Thyroid gland (tissue), 4 donors: ENCODE measurements at places on chromosomes 11 and 22. TPM values are rescaled to one million over a fixed set of nuclear protein-coding genes. Genes with fewer than 3 reads are reported as not detected.

Gene OOSP3
- total RNA-seq: not detected

GRCh38 chr11:9363954-9364912, 20.2 kb upstream of the IPO7 start:
- peaks cover 11% of the 10 kb centered on the region for H3K4me1 ChIP-seq
- no peaks in the 10 kb centered on the region for H3K27me3 ChIP-seq
- DNase-seq: peak; percentile 96
- H3K4me3 ChIP-seq: no peak overlapping the region
- peak overlapping the region; percentile 99 for H3K27ac ChIP-seq

GRCh38 chr22:42758931-42759629, 38.4 kb upstream of the A4GALT start:
- H3K27ac ChIP-seq: no peak overlapping the region
- DNase-seq: no peak
- no peaks in the 10 kb centered on the region for H3K36me3 ChIP-seq
- no peak overlapping the region for H3K4me3 ChIP-seq
- no peaks in the 10 kb centered on the region for H3K4me1 ChIP-seq

DNA sequence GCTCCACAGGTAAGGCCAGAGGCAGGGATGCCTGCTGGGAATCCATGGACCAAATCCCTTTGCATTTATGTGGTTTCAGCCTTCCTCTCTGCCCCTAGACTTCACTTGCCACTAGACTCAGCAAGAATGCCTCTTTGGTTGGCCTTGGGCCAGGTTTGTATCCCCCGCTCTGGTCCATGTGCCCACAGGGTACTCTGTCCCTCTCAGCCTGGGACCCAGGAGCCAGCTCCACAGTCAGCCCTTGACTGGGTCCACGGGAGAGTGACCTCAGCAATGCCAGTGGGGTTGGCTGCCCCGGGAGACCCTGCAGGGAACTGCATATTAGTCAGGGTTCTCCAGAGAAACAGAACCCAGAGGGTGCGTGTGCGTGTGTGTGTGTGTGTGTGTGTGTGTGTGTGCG, 28.3 kb upstream of the LINC01488 start:
- no peaks in the 10 kb centered on the region for H3K36me3 ChIP-seq
- H3K4me1 ChIP-seq: peaks cover 22% of the 10 kb centered on the region
- DNase-seq: no peak
- H3K27ac ChIP-seq: no peak overlapping the region
- no peak overlapping the region for H3K4me3 ChIP-seq

GRCh38 chr11:33257160-33257896, at the start of gene HIPK3:
Gene HIPK3 (plus strand): TSS chr11:33257381.
- peak within 1 kb of the TSS; percentile 91 for H3K4me3 ChIP-seq
- H3K27me3 ChIP-seq: no peaks in the 10 kb centered on the region
- peak; percentile 84 for DNase-seq
- no peaks in the 10 kb centered on the region for H3K36me3 ChIP-seq

DNA sequence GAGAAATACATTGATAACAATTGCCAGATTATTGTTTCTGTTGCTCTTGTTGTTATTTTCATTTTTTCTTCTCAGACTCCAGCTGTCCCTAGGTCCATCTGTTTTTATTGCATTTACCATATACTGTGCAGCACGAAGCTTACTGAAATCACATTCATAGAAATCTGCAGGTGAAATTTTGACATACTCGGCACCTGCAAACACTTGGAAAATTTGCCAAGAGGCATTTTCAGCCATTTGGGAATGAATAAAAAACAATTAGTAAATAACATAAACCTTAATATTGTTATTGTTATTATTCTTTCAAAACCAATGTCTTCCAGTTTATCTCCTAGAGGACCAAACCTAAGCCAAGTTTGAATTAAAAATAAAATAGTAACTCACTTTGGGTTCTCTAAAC, 2357.2 kb downstream of the LRRC4C start:
- no peaks in the 10 kb centered on the region for H3K27me3 ChIP-seq
- no peaks in the 10 kb centered on the region for H3K4me1 ChIP-seq
- no peak overlapping the region for H3K27ac ChIP-seq
- DNase-seq: no peak

Gene SLC22A12
- total RNA-seq: not detected

GRCh38 chr11:119338318-119338890, 2.3 kb downstream of the C1QTNF5 start:
- peak; percentile 58 for DNase-seq
- H3K4me3 ChIP-seq: no peak overlapping the region
- H3K4me1 ChIP-seq: peaks cover 52% of the 10 kb centered on the region

GRCh38 chr11:36374726-36375125, 78.6 kb downstream of the PRR5L start:
- H3K4me1 ChIP-seq: peaks cover 15% of the 10 kb centered on the region
- H3K27ac ChIP-seq: no peak overlapping the region
- H3K36me3 ChIP-seq: no peaks in the 10 kb centered on the region

Gene PANX3
- not detected for total RNA-seq

DNA sequence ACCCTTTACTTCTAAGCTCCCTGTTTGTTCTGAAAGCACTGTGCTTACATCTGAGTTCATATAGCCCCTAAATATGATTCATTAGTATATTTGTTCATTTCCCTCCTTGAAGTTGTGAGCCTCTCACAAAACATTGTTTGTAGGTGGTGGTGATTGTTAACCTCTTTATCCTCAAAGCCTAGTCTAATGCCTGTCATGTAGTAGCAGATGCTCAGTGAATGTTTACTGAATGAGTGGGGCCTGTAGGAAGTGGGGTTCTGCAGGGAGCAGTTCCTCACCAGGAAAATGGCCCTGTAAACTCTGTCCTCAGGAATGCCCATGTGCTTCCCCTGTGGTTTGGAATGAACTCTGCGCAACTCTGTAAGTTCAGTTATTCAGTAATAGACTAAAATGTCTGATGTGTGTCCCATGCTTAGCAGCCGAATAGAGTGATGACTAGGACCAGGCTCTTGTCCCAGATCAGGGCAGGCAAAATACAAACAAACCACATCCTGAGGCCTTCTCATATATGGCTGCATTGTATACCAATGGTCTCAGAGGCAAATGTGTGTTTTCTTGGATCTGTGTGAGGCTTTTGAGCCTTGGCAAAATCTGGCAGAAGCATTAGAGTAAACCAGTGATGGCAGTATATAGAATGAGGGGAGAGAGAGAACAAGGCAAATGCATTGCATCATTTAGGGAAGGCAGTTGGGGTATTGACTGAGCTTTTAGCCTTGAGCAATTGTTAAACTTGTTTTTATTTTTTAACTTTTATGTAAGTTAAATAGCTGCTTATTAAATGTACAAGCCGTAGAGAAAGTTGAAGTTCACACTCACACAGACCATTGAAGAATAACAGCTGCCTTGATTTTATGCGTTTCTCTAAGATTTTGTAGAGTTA, 91.4 kb upstream of the BIRC3 start:
- H3K4me3 ChIP-seq: no peak overlapping the region
- DNase-seq: no peak
- peaks cover 11% of the 10 kb centered on the region for H3K4me1 ChIP-seq
- H3K36me3 ChIP-seq: peaks cover 6% of the 10 kb centered on the region
- no peaks in the 10 kb centered on the region for H3K27me3 ChIP-seq

Gene POU2AF2
- total RNA-seq: not detected

DNA sequence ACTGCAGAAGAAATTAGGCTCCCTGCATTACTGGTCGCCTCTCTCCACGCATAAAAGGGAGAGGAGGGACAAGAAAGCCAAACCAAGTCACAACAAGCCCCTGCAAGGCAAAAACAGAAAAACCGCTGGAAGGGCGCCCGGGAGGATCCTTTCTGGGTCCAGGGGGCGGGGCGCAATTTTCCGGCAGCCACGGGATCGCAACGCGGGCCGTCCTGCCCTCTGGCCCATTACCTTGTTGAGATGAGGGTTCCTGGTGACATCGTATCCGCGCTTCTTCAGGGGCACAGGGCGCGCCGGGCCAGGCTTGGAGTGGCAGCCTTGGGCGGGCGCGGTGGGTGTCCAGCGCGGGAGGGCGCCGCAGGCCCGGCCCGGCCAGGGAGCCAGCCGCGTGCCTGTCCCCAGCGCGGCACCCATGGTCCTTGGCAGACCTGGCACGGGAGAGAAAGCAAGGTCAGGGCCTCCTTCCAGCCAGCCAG, 847 bp downstream of the ME3 start:
- H3K4me1 ChIP-seq: peaks cover 15% of the 10 kb centered on the region
- H3K27ac ChIP-seq: peak overlapping the region; percentile 96
- H3K36me3 ChIP-seq: no peaks in the 10 kb centered on the region
- no peaks in the 10 kb centered on the region for H3K27me3 ChIP-seq
- H3K4me3 ChIP-seq: peak overlapping the region; percentile 88

Gene OR6A2
- 0.44 TPM for total RNA-seq

DNA sequence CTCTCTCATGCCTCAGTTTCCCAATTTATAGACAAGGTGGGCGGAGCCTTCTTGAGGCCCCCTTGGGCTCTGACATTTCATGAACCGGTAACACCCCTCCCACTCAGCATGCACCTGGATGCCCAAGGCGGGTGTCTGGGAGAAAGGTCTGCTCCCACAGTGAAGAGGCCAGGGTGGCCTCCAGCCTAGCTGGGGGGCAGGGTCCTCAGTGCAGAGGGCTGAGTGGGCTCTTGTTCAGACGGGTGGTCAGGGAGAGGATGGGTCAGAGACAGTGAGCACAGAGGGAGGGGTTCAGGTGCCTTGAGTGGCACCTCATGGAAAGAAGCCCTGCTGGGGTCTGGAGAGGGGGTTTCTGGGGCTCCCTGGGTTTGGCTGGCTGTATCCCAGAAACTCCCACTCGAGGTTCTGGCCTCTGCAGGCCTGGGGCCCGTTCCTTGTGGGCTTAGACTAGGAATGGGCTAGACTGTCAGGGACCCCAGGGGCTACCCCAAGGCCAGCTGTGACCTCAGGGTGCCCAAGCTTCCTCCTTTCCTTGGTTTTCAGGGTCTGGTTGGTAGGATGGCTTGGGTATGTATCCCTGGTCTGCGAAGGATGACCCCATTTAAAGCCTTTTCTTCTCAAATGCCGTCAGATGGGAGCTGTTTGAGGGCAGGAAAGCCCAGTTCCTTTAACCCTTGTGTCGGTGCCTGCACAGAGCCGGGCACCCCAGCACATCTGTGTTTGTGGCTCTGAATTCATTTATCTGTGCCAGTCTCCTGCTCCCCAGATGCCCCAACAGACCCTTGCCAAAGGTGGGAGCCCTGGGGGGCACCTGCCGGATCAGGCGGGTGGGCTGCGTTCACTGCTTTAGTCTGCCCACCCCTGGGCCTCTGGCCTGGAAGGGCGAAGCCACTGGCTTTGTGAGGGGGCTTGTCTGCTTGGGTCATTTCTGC, 1.2 kb downstream of the SYNGR1 start:
- H3K27me3 ChIP-seq: no peaks in the 10 kb centered on the region
- H3K4me1 ChIP-seq: peaks cover 14% of the 10 kb centered on the region
- H3K27ac ChIP-seq: no peak overlapping the region
- peak overlapping the region; percentile 68 for H3K4me3 ChIP-seq
- no peak for DNase-seq
- H3K36me3 ChIP-seq: no peaks in the 10 kb centered on the region

Gene SLC25A17
- total RNA-seq: 21.5 TPM

DNA sequence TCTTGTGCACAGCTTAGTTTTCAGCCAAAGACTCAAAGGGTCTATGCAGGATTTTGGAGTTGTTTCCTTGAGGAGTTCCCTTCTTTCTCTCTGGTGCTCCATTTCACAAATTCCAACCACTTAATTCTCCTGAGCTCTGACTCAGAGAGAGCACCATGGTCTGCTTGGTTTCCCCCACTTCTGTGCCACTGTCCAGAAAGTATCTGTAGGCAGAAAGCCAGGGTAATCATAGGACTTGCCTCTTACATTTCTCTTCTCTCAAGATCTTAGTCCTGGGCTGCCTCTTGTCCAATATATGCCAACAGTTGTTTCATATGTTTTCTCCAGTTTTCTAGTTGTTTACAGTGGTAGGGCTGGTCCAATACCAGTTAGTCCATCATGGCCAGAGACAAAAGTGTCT, 6.4 kb upstream of the MRGPRD start:
- DNase-seq: no peak
- no peaks in the 10 kb centered on the region for H3K4me1 ChIP-seq
- no peaks in the 10 kb centered on the region for H3K36me3 ChIP-seq
- H3K27ac ChIP-seq: no peak overlapping the region
- H3K27me3 ChIP-seq: no peaks in the 10 kb centered on the region

Gene IL18BP
- 7.6 TPM for total RNA-seq

GRCh38 chr11:72655896-72656464, 18.2 kb downstream of the PDE2A start:
- H3K4me3 ChIP-seq: no peak overlapping the region
- no peak for DNase-seq
- H3K4me1 ChIP-seq: no peaks in the 10 kb centered on the region
- H3K36me3 ChIP-seq: no peaks in the 10 kb centered on the region

DNA sequence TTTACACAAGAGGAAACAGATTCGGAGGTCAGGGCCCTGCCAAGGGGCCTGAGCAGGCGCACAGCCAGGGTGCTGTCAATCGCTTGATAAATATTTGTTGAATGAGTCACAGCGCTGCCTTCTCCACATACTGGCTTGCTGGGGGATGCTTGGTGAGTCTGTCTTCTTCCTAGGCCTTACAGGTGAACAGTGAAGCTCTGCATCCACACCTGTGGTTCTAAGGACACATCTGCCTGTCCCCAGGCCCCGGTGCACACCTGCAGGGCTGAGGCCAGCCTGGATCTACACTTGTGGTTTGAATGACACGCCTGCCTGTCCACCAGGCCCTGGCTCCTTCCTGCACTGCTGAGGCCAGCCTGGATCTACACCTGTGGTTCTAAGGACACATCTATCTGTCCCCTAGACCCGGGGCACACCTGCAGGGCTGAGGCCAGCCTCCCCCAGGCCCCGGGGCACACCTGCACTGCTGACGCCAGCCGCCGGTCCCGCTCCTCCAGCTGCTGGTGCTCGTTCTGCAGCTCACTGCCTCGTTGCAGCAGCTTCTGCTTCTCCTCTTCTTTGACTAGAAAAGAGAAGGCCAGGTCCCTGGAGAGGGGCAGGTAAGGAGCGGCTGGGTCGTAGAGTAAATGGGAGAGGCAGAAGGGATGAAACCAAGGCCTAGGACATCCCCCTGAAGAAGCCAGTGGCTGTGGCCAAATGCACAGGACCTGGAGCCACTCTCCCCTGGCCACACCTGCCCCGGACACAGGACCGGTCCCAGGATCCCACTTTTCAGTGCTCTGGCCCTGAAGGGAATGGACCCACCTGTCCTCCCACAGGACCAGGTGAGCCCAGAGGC, 124.6 kb downstream of the PHF21B start:
- no peak overlapping the region for H3K4me3 ChIP-seq
- no peaks in the 10 kb centered on the region for H3K36me3 ChIP-seq
- H3K4me1 ChIP-seq: no peaks in the 10 kb centered on the region
- H3K27ac ChIP-seq: no peak overlapping the region
- no peak for DNase-seq
- H3K27me3 ChIP-seq: no peaks in the 10 kb centered on the region

- H3K27ac ChIP-seq: no peak overlapping the region
- no peak for DNase-seq
- H3K27me3 ChIP-seq: no peaks in the 10 kb centered on the region
Measured at GRCh38 chr11:92316106-92316809, 91.6 kb downstream of the FAT3 start.

GRCh38 chr11:106395716-106396349, 318.4 kb downstream of the AASDHPPT start:
- H3K4me3 ChIP-seq: no peak overlapping the region
- no peak for DNase-seq
- peaks cover 4% of the 10 kb centered on the region for H3K4me1 ChIP-seq
- no peak overlapping the region for H3K27ac ChIP-seq

DNA sequence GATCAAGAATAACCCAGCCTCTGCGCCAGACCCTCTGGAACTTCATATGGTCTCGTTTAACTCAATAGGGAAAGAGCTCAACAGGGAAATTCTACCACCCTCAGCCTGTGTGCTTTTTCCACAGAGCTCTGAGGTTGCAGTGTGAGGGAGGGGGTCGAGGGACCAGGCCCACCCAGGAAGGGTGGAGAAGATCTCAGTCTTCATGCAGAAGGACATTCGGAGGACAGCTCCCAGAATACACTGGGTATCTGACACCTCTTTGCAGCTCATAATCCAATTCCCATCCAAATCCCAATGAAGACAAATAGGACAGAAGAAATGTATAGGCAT, 56.6 kb downstream of the ST14 start:
- no peaks in the 10 kb centered on the region for H3K4me1 ChIP-seq
- H3K4me3 ChIP-seq: no peak overlapping the region
- H3K27ac ChIP-seq: no peak overlapping the region
- no peaks in the 10 kb centered on the region for H3K36me3 ChIP-seq
- DNase-seq: no peak
